Fibroblast of the aortic adventitia (primary cell): ENCODE measurements at places on chromosomes 3 and 15.

DNA sequence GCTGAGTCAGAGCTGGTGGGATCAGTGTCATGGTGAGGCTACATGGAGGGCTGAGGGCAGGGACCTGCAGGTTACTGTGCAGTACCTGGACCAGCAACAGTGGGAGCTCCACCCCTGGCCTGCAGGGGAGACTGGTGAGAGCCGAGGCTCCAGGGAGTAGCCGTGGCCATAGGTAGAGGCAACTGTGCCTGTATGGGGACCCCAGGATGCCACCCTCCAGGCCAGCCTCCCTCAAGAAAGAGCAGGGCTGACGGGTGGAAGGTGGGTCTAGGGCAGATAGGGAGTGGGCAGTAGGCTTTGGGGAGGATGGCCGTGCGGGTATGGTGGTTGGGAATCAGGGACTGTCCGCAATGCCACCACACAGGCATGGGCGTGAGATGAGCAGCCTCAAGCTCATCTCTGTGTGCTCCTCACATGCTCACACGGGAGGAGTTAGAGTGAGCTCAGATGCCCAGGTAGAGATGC, 35.5 kb downstream of the FBLN2 start:
- DNase-seq, result no peak

GRCh38 chr3:72816862-72817355, 31.3 kb downstream of the SHQ1 start:
- no peak for DNase-seq

GRCh38 chr3:47482366-47482765, 6.6 kb upstream of the SCAP start:
- no peak for DNase-seq

DNA sequence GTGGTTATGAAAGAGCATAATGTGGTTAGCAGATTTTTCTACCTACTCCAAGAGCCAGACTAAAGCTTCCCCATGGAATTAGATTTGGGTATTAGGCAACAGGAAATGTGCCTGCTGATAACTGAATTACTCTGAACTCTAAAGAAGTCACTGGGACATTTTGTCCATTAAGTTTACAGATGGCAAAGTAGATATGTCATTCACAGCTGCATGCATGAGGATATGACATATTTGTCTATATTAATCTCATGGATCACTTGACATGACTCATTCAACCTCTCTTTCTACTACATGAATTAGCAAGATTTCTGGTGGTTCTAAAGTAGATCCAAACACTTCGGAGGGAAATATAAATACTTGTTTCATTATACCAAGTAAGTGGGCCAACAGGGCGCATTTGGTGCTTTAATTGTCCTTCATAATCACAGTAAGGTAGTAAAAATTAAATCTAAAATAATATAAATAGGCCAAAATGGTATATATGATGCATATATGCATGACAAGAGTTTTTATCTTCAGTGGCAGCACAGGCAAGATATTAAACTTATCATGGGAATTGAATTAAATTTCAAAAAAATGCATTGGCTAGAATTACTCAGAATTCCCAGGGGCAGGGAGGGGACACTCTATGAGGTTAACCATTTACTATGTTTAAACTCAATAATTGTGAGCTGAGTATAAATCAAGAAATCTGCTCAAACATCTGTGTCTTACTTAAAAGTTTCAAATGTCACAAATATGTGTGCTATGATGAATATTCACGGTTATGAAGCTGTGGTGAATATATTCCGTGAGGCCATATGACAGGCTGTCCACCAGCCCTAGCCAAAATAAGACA, 365.3 kb upstream of the KCNMB2 start:
- peak; percentile 94 for DNase-seq

DNA sequence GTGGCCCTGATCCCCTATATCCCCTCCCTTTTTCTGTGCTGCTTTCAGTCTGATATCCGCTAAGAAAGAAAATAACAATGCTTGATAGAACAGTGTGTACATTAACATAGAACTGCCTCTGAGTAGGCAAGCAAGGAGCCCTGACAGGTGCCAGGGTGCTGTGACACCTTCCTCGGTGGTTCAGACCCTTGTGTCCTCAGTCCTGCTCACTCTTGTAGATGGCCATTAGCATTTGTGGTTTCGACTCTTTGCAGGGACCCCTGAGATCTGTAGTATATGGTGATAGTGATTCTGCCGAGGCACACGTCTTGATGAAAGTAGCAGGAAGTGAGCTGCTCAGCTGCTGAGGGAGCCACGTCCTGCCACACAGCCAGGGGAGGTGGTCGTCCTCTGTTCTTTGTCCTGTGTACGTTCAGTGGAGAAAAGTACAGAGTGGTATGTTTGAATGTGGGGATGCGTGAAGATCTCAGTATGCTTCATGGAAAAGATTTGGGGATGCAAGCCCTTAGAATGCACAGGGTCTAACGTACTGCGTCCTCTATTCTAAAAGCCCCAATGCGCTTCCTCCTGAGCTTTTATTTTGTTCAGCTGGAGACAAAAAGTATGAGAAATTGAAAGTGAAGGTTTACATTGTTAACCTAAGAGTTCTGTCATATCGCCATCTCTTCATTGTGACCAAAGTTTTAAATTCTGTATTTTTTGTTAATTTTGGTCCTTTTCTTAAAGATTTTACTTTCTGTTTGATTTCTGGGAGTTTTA, 35.4 kb downstream of the PXYLP1 start:
- no peak for DNase-seq

GRCh38 chr3:62183969-62184368, 189.4 kb downstream of the FEZF2 start:
- no peak for DNase-seq

- no peak for DNase-seq
Observed at GRCh38 chr3:141793476-141794260, 30.5 kb downstream of the GRK7 start.

DNA sequence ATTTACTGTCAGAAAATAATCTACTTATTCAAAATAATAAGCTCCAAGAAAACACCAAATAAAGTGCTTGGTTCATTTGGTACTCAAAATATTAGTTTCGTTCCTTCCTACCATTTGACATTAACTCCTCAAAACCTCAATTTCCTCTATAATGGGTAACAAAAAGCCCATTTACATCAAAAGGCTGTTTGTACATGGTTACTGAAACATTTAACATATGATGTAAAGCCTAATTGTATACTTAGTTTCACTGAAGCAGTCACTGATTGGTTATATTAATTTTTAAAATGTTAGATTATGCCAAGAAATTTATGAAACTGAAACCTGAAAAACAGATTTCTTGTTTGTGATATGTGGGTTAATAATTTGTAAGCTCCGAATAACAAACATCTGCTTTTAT, 14.7 kb downstream of the XRN1 start:
- no peak for DNase-seq

- no peak for DNase-seq
Observed at GRCh38 chr15:60052796-60053195, 48.7 kb downstream of the FOXB1 start.

- no peak for DNase-seq
Observed at GRCh38 chr3:21599890-21600289, 151.1 kb downstream of the ZNF385D start.

- no peak for DNase-seq
Observed at GRCh38 chr3:107870096-107870495, 220.7 kb downstream of the CD47 start.

- DNase-seq, result no peak
Observed at GRCh38 chr15:25711164-25711563, 152.0 kb downstream of the ATP10A start.

DNA sequence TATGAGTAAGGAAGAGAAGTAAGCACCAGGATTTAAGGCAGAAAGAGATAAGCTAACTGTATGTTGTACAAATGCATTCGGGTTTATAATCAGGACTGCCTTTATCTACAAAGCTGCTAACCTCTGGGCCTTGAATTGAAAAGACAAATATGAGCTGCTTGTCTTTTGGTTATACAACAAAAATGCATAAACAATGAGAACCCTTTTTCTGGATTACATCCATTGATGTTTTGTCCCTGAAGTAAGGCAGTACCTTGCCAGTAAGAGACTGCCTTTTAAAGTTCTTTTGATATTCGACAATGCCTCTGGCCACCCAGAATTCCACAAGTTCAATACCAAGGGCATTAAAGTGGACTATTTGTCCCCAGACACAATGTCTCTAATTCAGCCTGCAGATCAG, 280.7 kb downstream of the ZNF621 start:
- DNase-seq, result no peak

DNA sequence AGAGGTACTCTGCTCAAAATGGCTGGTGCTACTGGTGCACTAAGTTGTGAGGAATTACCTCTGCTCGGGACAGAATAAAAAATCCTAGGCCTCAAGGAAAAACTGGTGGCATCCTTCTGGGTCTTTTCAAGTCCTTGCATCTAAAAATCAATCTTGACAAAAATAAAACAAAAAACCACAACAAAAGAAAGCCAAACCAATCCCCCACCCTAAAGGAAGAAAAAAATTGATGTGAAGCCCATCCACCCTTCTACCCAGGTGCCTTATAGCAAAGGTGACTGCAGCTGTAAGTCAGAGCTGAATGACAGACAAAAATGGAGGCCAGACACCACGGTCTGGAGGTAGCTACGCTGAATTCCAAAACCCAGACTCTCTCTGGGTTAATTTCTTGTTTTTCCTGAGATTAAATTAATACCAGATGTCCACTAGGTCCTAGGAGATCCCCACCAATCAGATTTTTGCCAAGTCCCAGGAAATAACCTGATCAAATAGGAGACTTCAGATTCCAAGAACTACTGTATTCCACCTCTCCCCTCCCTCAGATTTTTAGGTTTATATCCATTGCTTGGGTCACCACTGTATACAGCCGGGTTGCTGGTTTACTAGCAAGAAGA, 33.5 kb downstream of the ABCC5 start:
- peak; percentile 10 for DNase-seq

DNA sequence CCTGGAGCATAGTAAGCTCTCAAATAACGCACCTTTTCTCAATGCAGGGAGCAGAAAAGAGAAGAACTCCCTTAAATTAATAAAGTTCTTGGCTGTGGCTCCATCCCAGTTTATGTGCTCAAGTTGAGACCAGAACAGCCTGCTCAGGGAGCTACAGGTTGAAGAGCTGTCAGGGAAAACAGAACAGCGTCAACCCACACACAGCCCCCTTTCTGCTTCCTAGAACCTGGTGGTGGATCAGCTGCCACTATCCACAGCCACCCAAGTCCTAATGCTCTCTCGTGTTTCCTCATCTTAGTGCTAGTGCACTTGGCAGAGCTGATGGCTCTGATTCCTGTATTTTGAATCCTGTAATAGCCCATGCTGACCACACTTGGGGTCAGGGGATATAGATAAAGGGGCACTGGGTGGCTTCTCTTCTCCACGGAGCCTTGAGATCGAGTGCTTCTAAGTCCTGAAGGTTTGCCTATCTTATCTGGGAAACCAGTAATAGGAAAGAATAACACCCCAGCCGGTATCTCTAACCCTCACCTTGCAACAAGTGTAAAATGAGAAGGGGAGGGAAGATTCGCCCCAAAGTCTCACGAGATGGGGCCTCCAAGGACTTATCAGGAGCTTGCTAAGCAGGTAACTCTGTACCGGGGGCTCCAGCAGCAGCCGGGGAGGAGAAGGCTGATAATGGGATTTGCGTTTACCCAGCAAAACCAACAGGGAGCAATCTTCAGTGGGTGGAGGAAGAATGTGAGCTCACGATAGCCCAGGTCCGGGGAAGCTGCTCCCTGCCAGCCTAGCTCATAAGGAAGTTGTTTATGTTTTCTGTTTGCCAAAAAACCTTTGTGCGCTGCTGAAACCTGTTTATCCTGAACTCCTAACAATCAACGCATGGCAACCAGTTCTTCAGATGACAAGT, 136.2 kb upstream of the ICE2 start:
- no peak for DNase-seq

DNA sequence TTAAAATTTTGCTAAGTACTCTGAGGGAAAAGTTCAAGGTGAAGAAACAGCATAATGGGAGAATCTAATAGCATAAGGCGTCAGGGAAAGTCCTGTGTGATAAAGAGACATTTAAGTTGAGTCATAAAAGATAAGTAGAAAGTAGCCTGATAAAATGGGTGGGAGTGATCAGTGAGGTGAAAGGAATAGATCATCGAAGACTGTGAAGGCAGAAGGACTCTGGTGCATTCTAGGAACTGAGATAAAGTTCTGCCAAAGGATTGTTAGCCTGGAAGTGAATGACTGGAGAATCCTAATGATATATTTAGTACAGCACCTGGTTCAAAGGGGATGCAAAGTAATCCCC, 149.9 kb downstream of the CFAP20DC start:
- DNase-seq, result no peak

DNA sequence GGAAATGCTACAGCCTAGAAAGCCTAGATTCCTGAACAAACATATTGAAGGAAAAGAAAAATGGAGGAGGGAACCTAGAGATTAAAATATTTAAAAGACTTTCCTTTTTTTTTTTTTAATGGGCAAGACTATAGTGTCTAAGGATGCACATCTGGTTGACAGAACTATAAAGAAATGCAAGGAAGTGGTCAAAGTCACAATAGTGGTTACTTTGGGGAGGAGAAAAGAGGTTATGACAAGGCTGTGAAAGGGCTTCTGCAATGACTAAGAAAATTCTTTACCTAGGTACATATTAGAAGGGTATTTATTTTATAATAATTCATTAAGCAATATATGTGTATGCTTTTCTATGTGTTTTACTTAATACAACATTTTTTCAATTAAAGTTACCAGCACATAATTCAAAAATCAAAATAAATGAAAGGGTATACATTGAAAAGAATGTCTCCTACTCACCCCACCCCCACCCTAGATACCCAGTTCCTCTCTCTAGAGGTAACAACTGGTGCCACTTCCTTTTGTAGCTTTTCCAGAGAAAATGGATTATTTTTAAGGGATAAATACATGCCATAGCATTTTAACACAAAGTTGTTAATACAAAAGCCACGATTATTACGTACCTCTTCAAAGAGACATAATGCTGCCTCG, 70.1 kb downstream of the HERC1 start:
- DNase-seq, result no peak

GRCh38 chr3:42216302-42216701, 49.7 kb downstream of the CCK start:
- no peak for DNase-seq

- no peak for DNase-seq
Observed at GRCh38 chr15:64341961-64342360, 14.0 kb downstream of the CSNK1G1 start.

GRCh38 chr15:85905751-85906450, 111.2 kb upstream of the KLHL25 start:
- DNase-seq, result no peak
